ENCODE measurements at places on chromosomes 5 and 9.

GRCh38 chr5:31365776-31366175, 166.1 kb downstream of the DROSHA start:
- no peak for DNase-seq

DNA sequence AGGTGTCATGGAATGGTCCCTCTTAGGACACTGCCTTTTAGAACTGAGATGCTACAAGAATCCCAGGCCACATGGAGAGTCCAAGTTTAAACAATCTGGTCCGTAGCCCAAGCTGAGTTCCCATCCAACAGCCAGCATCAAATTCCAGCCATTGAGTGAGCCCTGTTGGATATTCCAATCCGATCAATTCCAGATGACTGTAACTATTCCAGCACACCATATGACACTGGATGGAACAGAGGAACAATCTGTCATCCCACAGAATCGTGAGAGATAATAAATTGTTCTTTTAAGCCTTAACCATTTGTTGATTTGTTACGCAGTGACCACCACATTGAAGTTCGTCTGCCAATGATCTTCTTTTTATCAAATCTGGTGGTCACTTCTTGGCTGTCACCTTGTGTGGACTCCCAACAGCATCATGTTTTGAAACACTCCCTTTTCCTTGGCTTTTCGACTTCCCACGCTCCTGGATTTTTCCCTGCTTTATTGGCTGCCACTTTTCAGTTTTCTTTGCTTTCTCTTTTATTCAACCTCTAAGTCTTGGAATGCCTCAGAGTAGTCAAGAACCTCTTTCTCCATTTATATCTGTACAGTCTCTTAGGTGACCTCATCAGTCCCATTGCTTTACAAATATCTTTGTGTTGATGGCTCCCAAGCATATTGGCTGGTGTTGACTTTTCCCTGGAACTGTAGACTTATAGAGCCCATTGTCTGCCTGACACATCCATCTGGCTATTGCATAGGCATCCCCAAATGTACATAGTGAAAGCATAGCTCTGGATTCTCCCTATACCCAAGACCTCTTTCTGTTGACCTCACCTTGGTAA, 46.1 kb downstream of the TNFSF15 start:
- DNase-seq: no peak

- peak; percentile 85 for DNase-seq
Measured at GRCh38 chr9:136525841-136526499, 19.9 kb downstream of the NOTCH1 start.

DNA sequence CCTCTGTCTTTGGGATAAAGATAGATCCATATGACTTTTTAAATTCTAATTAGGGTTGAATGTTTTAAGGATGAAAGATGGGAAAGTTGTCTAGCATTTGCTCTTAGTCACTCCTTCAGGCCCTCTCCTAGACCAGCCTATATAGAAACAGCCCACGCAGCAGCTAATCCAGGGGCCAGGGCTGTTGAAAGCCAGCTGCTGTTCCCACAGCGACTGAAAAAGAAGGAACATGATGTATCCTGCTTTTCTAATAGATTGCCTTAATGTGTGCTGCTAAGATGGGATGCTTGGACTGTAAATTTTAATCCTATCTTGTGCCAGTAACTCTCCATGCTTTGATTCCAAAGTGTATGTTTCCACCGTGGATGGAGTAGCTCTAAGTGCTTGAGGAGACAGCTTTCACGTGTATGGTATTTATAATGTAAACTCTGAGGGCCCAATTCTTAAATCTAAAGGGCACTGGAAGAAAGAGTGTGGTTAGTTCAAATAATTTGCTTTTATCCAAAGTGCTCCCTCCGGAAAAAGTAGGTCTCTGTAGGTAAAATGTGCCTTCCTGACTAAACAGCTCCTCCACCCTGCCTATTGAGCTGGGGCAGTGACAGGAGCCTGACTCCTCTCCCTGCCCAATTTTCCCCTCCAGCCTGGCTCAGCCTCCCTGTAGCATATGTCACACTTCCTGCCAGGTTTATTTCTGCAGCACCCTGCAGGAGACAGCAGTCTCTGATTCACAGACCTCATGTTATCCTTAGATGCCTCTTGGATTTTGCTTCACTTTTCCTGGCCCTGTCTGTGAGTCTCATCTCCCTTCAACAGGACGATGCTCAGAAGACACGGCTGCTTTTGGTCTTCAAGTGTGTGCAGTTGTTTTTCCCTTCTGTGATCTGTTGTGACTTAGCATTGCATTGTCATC, 33.2 kb downstream of the SLC36A1 start:
- peak; percentile 16 for DNase-seq

DNA sequence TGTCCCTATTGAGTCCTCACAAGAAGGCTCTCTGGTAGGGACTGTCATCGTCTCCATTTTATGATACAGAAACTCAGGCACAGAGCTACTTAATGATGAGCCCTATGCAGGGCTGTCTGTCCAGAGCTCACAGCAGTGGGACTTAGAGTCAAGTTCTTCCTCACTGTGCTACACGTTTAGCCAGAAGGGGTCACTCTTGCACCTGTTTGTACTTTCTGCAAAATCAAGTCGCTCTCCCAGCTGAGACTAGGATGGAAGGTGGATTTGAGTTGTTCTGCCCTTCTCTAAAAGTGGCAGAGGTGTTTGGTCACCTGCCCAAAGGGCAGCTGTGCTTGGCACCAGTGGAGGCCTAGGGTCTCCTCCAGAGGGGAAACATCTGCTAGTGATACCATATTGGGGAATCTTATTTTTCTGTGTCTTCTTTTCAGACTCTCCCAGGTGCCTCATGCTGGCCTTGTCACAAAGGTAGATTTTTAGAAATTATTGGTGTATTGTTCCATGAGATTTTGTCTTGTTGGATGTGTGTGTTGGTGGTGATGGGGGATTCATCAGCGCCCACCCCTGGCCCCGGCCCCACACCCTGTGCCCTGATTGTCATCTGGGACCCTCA, 104.2 kb downstream of the PPARGC1B start:
- peak; percentile 75 for DNase-seq

- DNase-seq: no peak
Measured at GRCh38 chr5:109655841-109656240, 33.9 kb upstream of the MAN2A1 start.

GRCh38 chr9:108691614-108692013, 164.2 kb downstream of the ACTL7B start:
- DNase-seq: no peak

DNA sequence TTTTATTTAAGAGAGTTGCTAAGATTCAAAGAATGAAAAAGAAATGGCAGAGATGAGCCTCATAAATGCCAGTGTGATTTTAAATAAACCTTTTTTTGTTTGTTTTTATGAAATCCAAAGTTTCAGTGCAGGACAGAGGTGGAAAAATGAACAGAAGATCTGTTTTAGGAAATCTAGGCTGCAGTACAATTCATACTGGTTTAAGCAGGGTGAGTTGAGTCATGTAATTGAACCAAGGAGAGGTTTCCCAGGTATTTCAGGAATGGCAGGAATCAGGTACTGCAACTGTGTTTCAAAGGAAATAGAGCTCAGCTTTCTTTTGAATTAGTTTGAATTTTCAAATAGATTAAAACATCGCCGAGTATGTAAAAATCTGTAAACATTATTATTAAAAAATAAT, 3.0 kb upstream of the ANKRD31 start:
- no peak for DNase-seq

- no peak for DNase-seq
Measured at GRCh38 chr5:94830520-94830919, 212.1 kb downstream of the SLF1 start.

GRCh38 chr5:160289721-160290120, 22.6 kb downstream of the CCNJL start:
- DNase-seq: no peak

- DNase-seq: no peak
Measured at GRCh38 chr5:60576425-60576824, 123.5 kb downstream of the DEPDC1B start.

DNA sequence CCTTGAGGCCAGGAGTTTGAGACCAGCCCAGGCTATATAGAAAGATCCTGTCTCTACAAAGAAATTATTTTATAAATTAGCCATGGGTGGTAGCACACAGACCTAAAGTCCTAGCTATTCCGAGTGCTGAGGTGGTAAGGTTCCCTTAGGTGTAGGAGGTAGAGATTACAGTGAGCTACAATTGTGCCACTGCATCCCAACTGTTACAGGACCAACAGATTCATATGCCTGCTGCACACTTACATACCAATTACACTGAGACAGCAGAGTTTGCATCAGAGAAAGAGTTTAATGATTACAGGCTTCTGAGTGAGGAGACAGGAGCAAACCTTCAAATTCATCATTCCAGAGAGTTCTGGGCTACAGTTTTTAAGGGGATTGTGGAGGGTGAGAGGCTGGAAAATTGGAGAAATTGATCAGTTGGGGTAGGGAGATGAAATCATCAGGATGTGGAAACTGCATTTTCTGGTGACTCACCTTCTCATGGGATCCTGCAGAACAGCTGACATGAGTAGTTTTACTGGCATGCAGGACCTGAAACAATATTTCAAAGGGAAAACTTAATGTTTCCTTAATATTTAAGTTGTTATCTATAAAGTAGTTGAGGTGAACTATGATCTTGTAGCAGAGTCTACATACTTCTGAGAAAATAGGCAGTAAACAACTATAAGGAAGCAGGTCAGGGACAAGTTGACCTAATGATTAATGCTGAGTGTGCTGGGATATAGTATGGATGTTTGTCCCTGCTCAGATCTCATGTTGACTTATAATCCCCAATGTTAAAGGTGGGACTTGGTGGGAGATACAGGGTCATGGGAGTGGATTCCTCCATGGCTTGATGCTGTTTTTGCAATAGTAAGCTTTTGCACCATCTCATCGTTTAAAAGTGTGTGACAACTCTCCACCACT, 54.7 kb downstream of the ANXA2R start:
- no peak for DNase-seq

- peak; percentile 88 for DNase-seq
Measured at GRCh38 chr5:64147849-64148441, 17.7 kb upstream of the RNF180 start.

- no peak for DNase-seq
Measured at GRCh38 chr5:98969400-98969799, 40.6 kb upstream of the CHD1 start.

- DNase-seq: no peak
Measured at GRCh38 chr9:137213160-137214060, 7.9 kb downstream of the NDOR1 start.

- no peak for DNase-seq
Measured at GRCh38 chr5:78747705-78748359, 99.3 kb upstream of the LHFPL2 start.

- no peak for DNase-seq
Measured at GRCh38 chr5:33079548-33079947, 361.2 kb upstream of the TARS1 start.

- no peak for DNase-seq
Measured at GRCh38 chr5:142680605-142681259, 5.2 kb downstream of the FGF1 start.

- no peak for DNase-seq
Measured at GRCh38 chr9:113957821-113958341, 81.8 kb downstream of the ZNF618 start.

DNA sequence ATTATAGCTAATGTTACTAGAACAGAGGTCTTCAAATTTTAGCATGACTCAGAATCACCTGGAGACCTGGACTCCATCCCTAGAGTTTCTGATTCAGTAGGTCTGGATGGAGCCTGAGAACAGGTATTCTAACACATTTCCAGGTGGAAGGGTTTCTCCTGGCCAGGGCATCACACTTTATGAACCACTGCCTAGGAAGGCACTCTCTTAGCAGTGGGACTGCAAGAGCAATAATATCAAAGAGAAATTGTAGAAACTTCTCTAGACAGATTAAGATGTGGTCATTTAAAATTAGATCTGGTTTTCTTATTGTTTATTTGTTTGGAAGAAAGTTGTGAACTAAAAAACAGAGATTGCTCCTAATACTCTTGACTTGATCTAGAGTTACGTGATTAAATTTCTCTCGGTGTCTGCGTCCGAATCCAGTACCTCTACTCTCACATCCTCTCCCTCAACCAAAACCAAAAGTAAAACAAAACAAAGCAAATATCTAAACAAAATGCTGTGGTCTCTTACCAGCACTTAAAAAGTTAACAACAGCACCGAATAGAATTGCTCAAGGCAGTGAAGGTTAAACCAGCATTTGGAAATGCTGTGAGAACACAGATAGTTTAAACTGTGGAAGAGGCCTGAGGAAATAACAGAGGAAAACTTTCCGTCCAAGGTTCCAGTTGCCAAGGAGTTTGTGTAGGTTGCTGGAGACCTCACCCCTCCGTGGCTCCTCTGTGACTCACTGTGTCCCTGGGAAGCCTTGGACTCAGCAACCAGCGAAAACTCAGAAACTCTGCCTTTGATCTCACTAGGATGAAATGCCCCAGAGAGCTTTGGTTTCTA, 193.4 kb downstream of the ARRDC3 start:
- DNase-seq: no peak

DNA sequence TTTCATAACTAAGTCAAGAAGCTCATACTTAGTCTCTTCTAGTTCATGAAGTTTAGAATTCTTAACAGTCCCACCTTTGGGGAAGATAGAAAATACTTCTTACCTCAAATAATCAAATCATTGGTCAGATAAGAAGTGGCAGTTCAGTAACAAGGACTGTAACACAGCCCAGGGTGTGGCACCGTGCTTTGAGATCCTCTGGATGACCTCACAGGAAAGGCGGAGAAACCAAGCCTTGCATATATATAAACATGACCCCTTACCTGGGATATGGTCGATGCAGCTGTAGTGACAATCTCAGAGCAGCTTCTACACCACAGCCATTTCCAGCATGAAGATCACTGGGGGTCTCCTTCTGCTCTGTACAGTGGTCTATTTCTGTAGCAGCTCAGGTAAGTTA, at the start of gene SPINK7:
Gene SPINK7, plus strand, starts transcription at position 271 of the 400 bp plus-strand sequence. Its CDS starts 61 bp downstream, at position 332.
- no peak for DNase-seq

- peak; percentile 100 for DNase-seq
Measured at GRCh38 chr9:136885950-136886578, at the start of gene TRAF2. Gene TRAF2 (plus strand): TSS chr9:136886516. CDS start chr9:136898741, 12,225 bp downstream.

GRCh38 chr5:62306896-62307689, 1.1 kb downstream of the KIF2A start:
- peak; percentile 37 for DNase-seq

DNA sequence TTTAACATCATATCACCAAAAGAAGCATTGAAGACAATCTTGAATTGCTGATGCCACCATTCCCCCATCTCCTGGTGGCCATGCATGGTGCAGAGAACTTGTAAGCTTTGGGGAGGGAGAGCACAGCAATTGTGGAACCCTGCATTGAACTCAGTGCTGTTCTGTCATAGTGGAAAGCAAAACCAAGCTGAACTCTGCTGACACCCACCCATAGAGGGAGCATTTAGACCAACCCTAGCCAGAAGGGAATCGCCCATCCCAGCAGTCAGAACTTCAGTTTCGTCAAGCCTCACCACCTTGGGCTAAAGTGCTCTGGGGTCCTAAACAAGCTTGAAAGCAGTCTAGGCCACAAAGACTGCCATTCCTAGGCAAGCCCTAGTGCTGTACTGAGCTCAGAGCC, 37.4 kb upstream of the RUSC2 start:
- DNase-seq: no peak

GRCh38 chr9:125534971-125535701, 171.9 kb downstream of the MAPKAP1 start:
- DNase-seq: no peak

DNA sequence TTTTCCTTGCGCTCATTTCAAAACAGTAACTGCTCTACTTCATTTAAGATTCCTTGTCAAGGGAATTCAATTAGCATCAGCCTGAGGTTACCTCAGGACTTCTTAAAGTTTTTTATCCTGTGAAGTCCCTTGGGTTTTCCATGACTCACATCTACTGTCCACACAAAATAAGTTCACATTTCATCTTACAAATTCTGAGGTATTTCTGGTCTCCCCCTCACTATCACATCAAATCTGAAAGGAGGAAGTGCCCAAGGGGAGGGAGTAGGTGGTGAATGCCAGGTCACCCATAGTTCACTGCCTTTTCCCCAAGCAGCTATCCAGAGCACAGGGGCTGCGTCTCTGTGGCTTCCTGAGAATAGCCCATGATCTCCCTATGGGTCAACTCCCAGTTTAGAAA, 227.1 kb upstream of the NREP start:
- DNase-seq: no peak

Measured in spinal cord (tissue), 10 donors.